NCI-H345 (cell line): ENCODE measurements at places on chromosomes 1 and 21.
A peak's percentile ranks its signal among the peaks of the same experiment; 100 is the strongest.

GRCh38 chr1:113931451-113931851, 2.3 kb downstream of the HIPK1 start:
- DNase-seq: no peak

- no peak for DNase-seq
Measured at GRCh38 chr1:32759997-32760623, 57.0 kb downstream of the YARS1 start.

DNA sequence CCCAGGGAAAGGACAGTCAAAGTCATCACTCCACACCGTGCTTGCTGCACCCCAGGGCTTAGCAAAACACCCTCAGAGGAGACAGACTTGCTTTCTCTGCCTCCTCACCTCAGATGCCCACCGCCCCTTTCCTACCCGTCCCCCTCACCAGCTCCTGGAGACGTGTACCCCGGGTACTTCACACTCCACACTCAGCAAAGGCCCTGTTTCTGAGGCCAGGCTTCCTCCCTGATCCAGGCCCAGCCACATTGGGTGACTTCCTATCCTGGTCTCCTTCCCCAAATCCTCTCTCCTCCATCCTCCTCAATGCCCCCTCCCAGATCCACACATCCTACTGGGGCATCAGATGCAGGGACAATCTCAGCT, 116.7 kb downstream of the DMRTB1 start:
- DNase-seq: no peak

GRCh38 chr1:157496121-157496526, 56.2 kb downstream of the FCRL5 start:
- DNase-seq: peak; percentile 53

- no peak for DNase-seq
Measured at GRCh38 chr1:222995236-222995580, 147.8 kb downstream of the TLR5 start.

DNA sequence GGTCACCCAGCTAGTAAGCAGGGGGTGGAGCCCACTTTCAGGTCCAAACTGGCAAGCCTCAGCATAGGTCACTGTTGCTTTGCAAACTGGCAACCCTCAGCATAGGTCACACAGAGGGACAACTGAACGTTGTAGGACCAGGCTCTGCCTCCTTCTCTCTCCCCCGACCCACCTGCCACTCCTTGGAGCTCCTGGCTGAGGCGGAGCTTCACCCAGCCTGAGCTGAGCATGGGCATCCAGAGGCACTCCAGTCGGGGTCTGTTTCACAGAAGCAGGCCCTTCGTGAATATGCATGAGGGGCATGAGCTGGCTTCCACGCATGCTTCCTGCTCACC, 24.2 kb downstream of the CAPZB start:
- DNase-seq: no peak

DNA sequence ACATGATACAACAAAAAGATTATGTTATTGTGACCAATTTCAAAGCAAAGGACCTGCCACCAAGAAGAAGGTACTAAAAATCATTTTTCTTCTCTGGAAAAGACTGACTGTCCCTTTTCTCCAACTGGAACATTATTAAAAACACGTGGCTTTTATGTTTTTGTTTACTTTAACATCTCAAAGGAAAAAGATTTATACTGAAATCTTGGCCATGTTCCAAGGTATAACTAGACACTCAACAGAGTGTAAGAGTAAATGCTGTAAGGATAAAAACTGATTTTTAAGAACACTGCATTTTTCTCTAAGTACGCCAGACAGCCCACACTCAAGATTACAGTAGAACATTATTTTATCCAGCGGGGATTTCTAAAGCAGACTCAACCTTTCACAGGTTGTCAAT, 62.1 kb downstream of the BRWD1 start:
- DNase-seq: peak; percentile 21

DNA sequence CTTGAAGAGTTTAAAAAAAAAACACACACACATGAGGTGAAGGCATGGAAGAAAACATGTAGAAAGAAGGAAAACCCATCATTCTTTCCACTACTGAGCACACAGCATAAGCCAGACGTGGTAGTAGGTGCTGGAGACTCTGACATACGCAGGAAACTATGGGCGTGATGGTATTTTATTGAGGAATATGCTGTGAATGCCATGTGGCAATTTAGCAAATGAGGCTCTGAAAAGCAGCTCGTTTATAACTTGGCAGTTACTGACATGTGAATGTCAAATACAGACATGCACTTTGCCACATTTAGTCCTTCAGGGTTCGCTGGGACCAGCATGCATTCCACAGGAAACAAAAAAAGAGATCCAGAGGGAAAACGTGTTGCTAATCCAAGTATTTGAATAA, 74.3 kb upstream of the IFNAR2 start:
- no peak for DNase-seq

- DNase-seq: no peak
Measured at GRCh38 chr1:183477986-183478781, 5.9 kb downstream of the SMG7 start.

DNA sequence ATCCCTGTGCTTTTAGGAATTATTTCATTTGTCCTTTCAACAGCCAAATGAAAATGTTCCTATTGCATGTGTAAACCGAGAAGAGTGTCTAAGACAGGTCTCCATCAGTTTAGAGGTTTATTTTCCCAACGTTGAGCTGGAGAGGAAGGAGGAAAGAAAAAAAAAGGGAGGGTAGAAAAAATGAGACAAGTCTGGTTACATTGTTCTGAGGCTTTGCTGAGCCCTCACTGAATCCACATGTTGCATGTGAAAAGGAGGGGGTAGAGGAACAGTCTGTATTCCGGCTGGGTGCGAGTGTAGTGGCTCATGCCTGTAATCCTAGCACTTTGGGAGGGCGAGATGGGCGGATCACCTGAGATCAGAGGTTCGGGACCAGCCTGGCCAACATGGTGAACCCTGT, 19.2 kb upstream of the PDIK1L start:
- DNase-seq: no peak

GRCh38 chr1:7120863-7121621, 335.8 kb downstream of the CAMTA1 start:
- no peak for DNase-seq

DNA sequence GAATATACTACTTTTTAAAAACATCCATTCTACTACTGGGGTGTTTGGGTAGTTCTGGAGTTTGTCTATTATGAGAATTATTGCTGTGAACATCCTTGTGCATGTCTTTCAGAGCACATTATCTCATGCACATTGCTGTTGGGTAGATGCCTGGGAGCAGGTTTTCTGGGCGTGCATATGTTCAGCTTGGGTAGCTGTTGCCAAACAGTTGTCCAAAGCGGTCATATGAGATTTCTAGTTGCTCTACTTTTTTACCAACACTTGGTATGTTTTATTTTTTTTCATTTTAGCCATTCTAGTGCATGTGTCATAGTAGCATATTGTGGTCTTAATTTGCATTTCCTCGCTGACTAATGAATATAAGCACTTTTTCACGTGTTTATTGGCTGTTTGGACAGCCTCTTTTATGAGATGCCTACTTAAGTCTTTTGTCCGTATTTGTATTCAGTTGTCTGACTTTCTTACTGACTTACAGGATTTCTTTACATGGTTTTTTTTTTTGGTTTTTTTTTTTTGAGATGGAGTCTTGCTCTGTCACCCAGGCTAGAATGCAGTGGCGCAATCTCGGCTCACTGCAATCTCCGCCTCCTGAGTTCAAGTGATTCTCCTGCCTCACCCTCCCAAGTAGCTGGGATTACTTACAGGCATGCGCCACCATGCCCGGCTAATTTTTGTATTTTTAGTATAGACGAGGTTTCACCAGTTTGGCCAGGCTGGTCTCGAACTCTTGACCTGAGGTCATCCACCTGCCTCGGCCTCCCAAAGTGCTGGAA, 18.1 kb downstream of the ZDHHC18 start:
- DNase-seq: no peak

- peak; percentile 91 for DNase-seq
Measured at GRCh38 chr1:234997201-234997895, 131.3 kb downstream of the TOMM20 start.
